ENCODE measurements at places on chromosomes 2 and 18.
A peak's percentile ranks its signal among the peaks of the same experiment; 100 is the strongest.

- DNase-seq, result no peak
These were observed 72.3 kb downstream of the FTCDNL1 start for GRCh38 chr2:199778655-199779054.

DNA sequence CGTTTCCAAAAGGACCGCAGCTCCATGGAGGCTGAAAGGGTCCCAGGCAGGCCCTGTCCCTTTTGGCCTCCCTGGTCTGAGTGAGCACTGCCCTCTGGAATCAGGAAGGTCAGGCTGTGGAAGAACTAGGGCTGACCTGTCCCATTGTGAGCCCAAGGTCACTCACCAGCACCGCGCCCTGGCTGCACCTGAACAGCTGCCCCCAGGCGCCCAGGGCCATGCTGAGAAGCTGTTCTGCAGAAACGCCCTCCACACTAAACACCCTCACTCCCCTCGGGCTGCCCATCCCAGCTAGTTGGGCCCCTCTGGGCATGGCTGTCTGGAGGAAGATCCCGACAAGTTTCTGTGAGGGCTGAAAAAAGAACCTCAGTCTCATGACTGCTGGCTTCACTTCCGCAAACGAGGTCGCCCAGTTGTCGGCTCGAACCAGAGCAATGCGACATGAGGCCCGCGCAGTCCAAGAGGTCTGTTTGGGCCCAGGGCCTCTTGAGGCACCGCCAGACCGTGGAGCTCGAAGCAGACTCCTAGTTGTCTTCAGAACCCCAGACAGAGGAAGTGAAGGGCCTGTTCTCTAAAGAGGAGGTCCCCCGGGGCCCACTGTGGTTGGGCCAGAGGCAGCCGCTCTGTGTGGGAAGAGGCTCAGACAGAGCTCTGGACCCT is 64.4 kb downstream of the INPP5D start:
- peak; percentile 75 for DNase-seq

DNA sequence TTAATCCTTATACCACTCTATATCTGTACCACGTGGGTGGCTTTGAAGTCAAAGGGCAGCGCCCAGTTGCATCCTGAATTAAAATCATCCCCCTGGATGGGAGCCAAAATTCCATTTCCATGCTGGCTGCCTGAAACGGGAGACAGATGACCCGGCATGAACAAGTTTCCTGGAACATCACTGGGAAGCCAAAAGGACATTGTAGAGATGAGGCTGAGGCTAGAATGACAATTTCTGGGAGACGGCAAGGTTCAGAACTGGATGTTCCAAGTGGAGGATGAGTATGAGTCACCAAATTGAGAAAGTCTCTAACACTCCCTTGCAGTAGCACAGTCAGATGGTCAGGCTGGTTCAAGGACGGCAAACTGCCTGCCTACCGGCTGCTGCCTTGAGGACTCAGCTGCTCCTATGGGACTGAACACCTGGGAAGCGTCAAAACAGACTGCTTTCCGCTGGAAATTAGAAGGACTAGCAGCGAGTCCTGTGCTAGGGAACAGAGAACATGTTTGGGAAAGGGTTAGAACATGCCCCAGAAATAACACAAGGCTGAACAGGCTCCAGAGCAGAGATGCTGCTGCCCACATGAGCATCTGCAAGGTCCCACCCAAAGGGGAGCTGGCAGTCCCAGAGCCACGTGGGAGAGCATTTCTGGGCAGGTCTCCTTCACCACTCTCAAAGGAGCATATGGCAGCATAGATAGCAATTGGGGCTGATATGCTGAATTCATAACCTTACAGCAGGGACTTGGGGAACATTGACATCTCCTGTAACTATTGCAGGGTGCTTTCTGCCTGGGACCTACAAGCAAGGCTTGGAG is 32.0 kb downstream of the YPEL5 start:
- DNase-seq, result no peak

- no peak for DNase-seq
These were observed 30.3 kb upstream of the GPC1 start for GRCh38 chr2:240405133-240405532.

- DNase-seq, result no peak
These were observed 63.2 kb upstream of the TPO start for GRCh38 chr2:1350111-1350510.
